GM19239 (cell line): ENCODE measurements at places on chromosomes 5 and 9.

DNA sequence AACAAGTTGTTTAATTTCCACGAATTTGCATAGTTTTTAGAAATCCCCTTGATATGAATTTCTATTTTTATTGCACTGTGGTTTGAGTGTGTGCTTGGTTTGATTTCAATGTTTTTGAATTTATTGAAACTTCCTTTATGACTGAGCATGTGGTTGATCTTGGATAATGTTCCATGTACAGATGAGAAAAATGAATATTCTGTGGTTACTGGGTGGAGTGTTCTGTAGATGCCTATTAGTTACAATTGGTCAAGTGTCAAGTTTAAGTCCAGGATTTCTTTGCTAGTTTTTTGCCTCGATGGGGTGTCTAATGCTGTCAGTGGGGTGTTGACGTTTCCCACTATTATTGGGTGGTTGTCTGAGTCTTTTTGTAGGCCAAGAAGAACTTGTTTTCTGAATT lies 319.5 kb upstream of the ACTBL2 start:
- no peak for DNase-seq

DNA sequence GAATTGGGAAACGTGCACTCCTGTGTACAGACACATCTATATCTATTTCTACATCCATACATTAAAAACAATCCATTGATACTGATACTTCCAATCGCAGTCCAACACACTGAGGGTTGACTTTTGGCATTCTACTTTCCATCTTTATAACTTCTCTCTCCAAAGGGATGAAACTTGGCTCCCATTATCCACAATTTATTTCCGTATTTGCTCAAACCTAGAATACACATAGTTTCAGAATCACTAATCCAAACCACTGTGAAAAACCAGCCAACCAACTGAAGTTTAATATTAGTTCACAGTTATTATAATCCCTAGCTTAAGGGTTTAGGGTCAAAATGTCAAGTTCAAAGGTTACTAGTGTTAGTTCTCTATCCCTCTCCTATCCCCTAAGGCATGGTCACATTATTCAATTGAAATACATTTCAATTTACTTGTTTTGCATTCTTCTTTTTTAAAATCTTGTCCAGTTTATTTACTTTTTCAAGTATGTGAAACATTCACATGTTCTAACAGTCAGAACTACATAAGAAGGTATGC lies 156.5 kb downstream of the MED27 start:
- DNase-seq = no peak

DNA sequence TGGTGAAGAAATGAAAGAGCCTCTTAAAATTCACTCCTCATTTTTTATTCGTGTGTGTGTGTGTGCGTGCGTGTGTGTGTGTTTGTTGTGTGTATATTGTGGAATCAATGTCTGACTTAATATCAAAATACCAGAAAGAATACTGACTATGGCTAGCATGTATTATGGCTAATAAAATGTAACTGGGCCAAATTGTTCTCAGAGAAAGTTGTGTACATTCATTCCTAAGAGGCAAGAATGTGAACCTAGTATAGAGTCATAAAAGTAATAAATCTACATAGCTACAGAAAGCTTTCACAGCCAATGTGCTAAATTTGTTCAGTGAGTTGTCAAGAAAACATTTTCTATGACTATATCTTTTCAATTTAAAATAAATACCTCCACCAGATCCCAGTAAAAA lies 211.5 kb downstream of the EBF1 start:
- DNase-seq = no peak

DNA sequence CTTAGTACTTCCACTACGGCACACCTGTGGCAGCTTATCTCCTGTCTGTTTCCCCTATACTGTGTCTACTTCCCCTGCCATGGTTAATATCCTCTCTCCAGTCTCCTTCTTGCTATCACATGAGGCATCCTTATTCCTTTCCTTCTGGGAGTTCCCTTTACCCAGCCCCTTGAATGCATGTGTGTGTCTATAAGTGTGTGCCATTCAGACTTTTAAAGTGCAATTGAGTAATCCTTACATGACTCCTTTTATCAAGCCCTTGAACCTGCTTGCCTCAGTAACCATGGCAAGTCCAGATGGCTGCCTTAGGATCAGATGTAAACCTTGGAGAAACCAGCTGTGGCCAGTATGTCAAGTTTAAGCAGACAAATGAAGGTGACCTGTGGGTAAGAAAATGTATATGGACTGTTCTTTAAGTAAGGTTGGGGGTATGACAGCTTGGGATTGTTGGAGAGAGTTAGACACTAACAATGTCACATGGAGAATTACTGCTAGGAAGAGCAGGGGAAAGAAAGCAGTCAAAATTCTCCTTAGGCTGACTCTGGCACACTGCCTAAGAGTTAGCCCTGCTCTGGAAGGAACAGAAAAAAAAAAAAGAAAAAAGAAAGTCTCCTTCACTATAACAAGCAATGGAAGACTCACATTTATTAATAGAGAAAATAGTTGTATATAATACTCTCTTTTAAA lies 142.1 kb downstream of the HINT1 start:
- no peak for DNase-seq

DNA sequence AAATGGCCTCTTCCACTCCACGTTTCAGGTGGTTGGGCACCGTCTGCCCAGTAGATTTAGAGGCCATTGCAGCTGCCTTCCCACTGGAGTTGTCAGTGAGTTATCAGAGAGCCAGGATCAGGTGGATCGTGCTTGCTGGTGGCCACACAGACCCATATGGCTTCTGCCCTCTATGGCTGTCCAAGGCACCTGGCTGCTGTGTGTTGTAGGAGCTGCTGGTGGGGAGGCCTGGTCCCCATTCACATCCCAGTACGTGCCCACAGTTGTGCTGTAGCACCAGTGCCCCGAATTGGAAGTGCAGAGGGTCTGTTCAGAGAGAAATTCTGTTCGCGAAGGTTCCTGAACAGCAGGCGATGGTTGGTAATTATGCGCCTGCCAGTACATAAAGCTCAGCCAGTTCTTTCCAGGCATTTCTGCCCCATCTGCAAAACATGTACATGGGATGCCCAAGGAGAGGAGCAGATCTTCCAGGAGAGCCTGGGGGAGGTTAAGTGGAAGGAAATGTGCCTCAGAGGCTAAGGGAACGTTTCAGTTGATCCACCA lies 41.1 kb downstream of the UBE2QL1 start:
- DNase-seq = no peak

DNA sequence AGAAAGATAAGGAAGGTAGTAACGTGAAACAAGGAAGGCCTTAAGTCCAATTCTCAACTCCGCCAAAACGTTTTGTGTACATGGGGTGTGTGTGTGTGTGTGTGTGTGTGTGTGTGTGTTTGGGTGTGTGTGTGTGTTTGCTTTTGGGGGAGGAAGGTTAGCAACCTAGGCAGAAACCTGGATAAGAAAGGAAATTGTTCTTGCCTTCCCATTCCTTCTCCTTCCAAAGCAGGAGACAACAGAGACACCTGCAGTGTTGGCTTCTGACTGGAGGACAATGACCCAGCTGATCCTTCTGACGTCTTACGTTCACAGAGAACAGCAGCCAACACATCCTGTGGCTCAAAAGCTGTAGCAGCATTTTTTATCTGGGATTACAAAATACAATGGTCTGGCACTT lies 4.1 kb upstream of the CCNG1 start:
- no peak for DNase-seq

DNA sequence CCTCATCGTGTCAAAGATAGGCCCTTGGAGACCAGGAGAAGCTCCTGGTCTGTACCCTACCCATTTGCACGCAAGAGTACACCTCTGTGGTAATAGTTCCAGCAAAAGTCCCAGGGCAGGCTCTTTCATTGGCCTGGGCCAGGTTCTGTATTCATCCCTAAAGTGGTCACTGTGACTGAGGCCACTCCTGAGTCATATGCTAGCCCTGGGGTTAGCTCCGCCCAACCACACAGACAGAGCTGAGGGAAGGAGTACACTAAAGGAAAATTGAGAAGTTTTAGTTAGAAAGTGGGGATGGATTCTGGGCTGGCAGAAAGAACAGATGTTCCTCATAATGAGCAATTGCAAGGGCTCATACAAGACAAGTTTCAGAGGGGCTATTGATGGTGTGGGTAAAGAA lies 206.7 kb downstream of the ARHGAP26 start:
- DNase-seq = no peak

- DNase-seq = no peak
Measured at GRCh38 chr9:135262248-135262647, 174.8 kb downstream of the OLFM1 start.

DNA sequence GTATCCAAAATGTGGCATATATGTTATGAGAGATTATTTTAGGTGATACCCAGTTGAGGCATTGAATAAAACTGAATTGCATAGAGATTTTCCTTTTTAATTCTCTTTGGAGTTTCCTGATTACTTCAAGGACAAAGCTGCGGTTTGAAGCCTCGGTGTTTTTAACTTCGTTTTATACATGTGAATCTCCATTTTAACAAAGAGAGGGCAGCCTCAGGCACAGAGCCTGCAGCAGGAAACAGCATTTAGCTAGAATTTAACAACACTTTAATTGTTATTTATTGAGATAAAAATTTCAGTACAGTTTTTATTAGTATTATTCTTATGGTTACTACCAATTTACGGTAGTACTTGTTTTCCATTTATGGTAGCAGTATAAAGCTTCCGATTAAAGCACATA lies 114.0 kb downstream of the KIF4B start:
- DNase-seq = no peak

GRCh38 chr9:113708821-113709713 lies 167.0 kb upstream of the ZNF618 start:
- DNase-seq = no peak

- DNase-seq = no peak
Measured at GRCh38 chr5:142432369-142432863, 107.6 kb upstream of the SPRY4 start.

- no peak for DNase-seq
Measured at GRCh38 chr9:134167530-134167931, 3.2 kb upstream of the RNU6ATAC start.

GRCh38 chr5:178094345-178094744 lies 19.0 kb upstream of the N4BP3 start:
- no peak for DNase-seq

GRCh38 chr5:62316176-62316502 lies 10.1 kb downstream of the KIF2A start:
- DNase-seq = no peak

GRCh38 chr9:78032730-78033457 lies 1.3 kb upstream of the GNAQ start:
- DNase-seq = no peak

- no peak for DNase-seq
Measured at GRCh38 chr9:116695438-116695837, 8.3 kb downstream of the TRIM32 start.

DNA sequence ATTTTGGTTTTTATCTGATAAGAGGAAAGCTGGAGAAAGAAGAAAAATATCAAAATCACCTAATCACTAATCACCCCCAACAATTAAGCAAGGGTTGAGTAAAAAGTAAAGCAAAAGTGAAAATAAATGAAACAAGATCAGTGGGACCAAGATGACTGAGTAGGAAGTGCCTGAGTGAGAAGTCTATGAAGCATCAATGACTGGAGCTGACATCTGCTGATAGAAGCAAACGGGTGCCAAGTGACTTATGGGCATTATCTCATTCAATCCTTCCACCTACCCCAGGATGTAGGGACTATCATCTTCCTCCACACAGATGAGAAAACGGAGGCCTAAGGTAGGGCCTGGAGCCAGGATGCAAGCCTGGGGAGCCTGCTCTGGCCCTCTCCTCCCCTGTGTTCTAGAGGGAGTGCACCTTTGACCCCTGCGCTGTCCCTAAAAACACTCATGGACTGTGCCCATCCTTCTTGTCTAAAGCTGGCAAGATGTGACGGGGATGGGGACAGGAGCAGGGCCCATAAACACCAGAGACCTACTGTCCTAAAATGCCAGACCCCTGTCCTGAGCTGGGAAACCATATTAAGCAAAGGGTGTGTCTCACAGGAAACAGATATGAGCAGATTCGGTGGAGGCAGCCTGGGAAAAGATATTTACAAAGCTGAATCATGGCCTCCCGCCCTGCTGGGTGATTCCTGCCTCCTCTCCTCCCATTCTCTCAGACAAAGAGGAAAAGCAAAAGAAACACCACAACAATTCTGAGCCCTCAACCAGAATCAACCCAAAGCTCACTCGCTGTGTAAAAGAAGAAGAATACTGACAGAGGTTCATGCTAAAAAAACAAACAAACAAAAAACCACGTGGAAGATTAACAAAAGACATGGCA lies 116.0 kb downstream of the AUH start:
- peak; percentile 5 for DNase-seq

DNA sequence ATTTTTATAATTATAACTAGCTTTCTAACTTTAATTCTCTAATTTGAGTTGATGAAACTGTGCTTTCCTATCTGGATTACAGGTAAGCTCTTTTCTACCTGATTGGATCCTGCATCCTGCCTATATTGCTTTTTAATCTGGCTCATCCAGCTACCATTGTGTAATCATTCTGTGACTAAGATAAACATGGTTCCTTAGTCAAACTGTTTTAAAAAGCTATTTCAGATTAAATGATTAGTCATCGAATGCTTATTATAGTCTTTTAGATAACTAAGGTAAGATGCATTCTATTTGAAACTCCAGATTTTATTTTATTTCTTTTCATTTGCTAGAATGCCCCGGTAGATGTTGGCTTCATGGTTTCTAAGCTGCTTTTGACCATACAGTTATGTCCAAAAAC lies 50.7 kb downstream of the ICE1 start:
- no peak for DNase-seq

DNA sequence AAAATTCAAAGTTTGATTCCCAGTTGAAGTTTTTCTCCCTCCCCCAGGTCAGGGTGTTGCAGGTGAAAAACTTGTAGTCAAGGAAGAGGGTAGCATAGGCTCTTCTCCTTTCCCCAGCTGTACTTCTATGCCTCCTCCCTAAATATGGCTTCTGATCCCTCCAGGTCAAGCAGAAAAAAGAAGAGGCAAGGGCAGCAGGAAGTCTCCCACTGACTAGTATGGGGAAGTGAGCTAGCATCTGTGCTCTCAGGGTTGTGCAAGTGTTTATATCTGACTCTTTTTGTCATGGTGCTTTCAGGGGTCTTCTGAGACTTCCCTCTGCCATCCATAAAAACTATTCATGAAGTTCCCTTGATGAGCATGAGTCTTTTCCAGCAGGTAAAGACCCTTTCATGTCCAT lies 76.0 kb downstream of the ATPSCKMT start:
- DNase-seq = no peak

- no peak for DNase-seq
Measured at GRCh38 chr5:95761771-95762651, 30.9 kb downstream of the RHOBTB3 start.

DNA sequence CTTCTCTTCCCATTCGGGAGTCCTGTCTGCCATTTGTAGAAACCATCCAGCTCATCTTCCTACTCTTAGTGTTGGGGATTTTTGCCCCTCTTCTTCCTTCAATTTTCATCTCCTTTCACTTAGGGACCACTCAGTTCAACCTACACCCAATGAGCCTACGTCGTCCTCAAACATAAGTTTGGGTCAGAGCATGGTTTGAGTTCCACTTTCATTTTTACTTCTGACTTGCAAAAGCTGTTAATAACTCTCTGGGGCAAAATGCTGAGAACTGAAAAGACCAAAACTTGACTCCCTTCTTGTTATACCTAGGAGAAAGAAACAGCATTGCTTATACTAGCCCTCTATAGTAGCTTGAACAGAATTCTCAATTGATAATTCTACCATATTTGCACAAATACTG lies 381.5 kb upstream of the MPDZ start:
- DNase-seq = no peak

GRCh38 chr9:124786881-124787573 lies 10.1 kb downstream of the OLFML2A start:
- DNase-seq = no peak
